ENCODE measurements at places on chromosomes 6 and 20.

DNA sequence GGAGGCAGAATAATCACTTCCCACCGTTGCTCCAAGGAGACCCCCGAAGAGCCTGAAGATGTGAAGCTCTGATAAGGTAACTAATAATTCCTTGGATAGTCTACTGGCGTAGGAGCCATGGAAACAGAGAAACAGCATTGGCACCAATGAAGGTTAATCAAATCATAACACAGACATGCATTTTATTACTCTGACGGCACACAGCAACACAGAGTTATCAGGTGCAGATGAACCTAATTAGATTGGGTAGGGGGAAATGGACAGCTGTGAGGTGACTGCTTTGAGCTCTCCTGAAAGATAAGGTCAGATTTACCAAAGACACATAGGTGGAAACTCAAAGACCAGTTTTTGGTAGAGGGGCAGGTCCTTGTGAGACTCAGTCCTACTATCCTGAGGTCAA is 544.0 kb upstream of the AGPAT4 start:
- no peak for DNase-seq

- no peak for DNase-seq
Measured at GRCh38 chr6:131858765-131859415, 51.1 kb downstream of the ENPP1 start.

GRCh38 chr6:89289710-89290109 is 25.4 kb downstream of the GABRR2 start:
- DNase-seq, result no peak

GRCh38 chr6:37050045-37050853 is 44.8 kb downstream of the FGD2 start:
- DNase-seq, result no peak

DNA sequence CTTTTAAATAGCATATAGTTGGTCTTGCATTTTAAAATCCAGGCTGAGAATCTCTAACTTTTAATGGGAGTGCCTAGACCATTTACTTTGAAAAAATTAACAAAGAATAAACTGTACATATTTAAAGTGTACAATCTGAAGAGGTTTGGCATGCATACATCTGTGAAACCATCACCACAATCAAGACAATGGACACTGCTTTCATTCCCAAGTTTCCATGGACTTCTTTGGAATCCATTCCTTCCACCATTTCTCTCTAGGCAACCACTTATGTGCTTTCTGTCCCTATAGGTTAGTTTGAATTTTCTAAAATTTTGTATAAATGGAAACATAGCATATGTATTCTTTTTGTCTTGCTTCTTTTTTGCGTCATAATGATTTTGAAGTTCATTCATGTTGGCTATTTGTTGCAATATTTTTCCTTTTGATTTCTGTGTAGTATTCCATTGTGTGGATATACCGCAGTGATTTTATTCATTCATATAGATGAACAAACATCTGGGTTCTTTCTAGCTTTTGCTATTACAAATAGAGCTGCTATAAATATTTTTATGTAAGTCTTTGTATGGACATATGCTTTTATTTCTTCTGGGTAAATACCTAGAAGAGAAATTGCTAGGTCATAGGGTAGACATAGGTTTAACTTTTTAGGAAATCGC is 50.9 kb downstream of the NEDD9 start:
- DNase-seq, result no peak

DNA sequence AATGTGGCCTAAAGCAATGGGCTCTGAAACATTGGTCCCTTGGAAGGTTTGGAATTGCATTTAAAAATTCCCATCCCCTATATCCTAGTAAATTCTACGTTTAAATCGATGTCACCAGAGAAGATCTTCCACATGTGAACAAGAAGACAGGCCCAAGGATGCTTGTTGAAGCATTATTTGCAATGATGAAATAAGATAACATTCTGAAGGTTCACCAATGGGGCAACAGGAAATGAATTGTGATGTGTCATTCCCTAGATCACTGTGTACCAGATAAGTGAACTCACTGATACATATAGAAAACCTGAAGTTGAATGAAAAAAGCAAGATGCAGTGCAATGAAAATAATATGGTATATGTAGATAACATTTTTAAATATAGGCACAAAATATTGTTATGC is 464.3 kb upstream of the BTBD3 start:
- DNase-seq, result no peak

GRCh38 chr20:52945268-52945667 is 26.9 kb upstream of the TSHZ2 start:
- no peak for DNase-seq

DNA sequence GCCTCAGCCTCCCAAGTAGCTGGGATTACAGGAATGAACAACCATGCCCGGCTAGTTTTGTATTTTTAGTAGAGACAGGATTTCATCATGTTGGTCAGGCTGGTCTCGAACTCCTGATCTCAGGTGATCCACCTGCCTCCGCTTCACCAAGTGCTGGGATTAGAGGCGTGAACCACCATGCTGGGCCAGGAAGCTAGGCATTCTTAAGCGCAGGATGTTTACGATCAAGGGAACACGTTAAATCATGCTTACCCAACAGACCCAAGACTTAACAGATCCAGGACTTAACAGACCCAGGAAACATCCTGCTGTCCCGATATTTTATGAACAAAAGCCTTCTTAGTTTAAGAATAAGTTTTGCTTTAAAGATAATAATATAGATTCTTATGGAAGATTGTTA is 9.1 kb downstream of the PTGIS start:
- no peak for DNase-seq

DNA sequence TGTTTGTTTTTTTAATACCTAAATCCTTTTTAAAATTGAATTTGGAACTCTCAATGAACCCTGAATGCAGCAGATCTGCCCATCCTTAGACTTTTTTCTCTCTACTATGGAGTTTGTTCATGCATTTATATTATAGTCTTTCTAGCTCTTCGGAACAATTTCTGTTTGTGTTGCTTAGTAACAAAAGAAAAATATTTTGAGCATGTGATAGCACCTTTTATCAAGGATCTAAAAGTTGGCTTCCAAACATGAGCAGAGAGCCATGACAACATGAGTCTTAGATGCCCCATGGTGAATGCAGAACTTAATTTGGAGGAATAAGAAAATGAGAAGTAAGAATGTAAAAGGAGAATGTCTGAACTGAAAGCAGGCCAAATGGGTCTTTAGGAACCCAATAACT is 133.7 kb downstream of the EDN1 start:
- no peak for DNase-seq

DNA sequence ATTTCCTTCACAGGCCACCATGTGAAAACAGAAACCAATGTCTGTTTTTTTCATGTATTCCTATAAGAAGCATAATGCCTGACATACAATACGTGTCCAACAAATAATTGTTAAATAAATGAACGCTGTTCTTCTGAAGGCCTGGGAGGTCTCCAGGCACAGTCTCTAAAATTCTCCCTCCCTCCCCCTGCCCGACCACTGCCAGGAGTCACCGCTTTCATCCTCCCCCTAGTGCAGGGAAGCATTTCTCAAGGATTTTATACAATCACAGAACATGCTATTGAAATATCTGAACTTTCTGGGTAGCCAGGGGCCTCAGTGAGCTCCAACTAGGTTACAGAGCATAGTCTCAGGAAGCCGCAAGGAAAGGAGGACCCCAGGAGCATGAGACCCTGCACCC is 95.3 kb downstream of the ZNF217 start:
- DNase-seq, result no peak

GRCh38 chr6:45709781-45710220 is 305.9 kb downstream of the CLIC5 start:
- DNase-seq, result no peak

Data from substantia nigra (tissue), 51 donors.